ENCODE measurements at places on chromosomes 11 and 22.

DNA sequence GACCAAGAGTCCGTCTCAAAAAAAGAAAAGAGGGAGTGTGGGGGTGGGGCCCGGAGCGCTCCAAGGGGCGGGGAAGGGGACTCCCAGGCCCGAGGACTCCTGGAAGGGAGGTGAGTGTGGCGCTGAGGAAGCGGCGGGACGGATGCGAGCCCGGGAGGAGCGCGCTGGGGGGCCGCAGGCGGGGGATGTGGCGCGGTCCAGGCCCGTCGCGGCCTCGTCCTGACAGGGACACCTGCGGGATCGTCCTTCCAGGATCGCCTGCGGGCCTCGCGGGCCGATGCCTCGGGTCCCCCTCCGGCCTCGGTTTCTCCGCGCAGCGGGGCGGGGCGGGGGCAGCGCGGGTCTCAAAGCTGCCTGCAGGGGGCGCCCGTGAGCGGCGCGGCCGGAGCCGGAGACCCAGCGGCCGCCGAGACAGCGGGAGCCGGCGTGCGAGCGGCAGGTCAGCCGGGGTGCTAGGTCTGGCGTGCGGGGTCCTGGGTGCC, 3.8 kb upstream of the ADORA2A start:
- peak; percentile 50 for DNase-seq

GRCh38 chr22:27989758-27990450, 70.8 kb upstream of the PITPNB start:
- no peak for DNase-seq

- no peak for DNase-seq
Measured at GRCh38 chr11:15258433-15259165, 143.9 kb downstream of the INSC start.

- DNase-seq: no peak
Measured at GRCh38 chr11:27395556-27396258, 32.7 kb upstream of the CCDC34 start.

GRCh38 chr11:71248656-71249055, 3.7 kb downstream of the SHANK2 start:
- DNase-seq: no peak

DNA sequence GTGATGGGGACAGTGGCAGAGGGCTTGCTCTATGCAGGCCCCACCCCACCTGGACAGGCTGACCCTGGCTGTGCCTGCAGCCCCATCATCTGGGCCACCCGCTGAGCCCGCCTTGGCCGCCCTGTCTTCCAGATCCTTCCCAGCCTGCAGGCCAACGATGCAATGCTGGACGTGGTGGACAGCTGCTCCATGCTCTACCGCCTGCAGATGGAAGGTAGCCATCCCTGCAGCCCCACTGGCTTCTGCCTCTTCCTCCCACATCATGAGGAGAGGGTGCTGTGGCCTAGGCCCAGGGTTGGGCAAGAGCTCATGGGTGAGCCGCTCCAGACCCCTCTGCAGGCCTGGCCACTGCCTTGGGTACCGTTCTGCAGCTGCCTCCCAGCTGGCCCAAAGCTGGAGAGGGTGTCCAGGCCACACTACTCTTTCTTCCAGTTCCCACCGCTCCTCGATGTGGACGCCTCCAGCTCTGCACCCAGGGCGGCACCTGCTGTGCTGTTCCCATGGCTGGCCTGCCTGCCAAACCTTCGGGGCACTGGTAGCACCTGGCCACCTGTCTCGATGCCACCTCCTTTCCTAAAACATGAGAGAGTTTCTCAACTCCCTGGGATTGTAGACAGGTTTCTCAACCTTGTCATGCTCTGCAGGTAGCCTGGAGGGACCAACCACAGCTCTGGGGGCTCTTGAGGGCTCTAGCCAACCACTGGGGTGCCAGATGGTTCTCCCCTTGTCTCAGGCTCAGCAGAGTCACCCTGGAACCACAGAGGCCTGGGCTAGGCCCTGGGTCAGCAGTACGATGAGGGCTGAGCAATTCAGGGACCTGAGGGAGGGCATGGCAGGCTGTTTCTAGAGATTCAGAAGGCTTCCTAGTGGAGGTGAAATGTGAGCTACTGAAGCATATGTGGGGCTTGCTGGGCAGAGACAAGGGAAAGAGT, 9.5 kb upstream of the GTSE1 start:
- no peak for DNase-seq

- no peak for DNase-seq
Measured at GRCh38 chr22:44298406-44299091, 14.2 kb downstream of the SHISAL1 start.

- no peak for DNase-seq
Measured at GRCh38 chr11:98895936-98896335, 124.8 kb upstream of the CNTN5 start.

DNA sequence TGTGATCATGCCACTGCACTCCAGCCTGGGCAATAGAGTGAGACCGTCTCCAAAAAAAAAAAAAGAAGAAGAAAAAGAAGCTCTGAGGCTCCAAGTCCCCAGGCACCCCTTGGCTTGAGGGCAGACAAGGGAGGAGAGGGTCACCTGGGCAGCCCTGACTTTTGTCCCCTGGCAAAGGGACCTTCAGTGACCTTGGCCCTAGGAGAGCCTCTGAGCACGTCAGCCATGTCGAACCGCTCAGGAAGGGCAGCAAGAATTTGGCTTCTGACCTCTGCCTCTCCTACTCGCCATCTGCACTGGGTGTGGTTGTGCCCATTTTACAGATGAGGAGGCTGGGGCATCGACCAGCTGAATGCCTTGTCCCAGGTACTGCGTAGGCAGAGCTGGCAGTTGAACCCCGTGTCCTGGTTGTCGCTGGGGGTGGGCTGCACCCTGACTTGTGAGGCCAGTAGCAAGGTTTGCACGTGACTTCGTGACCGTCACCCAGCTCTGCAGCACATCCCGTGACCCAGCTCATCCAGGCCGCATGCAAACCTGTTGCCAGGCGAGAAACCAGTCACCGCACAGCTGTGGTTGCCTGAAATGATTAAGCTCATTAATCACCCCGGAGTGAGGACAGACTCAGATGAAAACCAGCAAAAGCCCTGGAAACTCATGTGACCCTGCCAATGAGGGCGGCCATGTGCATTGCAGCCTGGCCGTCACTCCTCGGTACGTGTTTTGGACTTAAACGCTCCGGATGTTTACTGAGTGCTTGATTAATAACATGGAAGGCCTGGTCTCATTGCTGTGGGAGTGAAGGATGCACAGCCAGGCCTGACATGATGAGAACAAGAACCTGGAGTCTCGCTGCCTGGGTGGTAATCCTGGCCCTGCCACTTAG, 47.7 kb upstream of the PPP6R3 start:
- DNase-seq: no peak

DNA sequence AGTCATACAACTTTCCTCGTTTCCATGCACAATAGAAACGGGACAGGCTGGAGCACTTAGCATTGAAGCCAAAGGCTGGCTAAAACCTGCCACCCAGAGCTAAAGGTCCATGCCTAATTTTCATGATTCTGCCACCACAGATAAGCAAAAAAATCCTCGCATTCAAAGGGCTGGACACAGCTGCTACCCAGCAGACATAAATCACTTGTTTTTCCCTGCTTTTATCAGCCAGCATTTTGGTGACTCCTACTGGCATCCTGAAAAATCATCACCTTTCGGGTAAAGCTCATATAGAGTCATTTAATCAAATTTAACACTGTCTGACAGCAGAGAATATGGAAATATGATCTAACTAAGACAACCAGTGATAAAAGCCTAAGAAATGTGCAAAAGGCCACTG, 37.9 kb downstream of the ALG9 start:
- no peak for DNase-seq

- no peak for DNase-seq
Measured at GRCh38 chr22:37526376-37526775, 7.2 kb upstream of the CARD10 start.

GRCh38 chr11:123304828-123305466, 109.9 kb upstream of the CLMP start:
- DNase-seq: no peak

DNA sequence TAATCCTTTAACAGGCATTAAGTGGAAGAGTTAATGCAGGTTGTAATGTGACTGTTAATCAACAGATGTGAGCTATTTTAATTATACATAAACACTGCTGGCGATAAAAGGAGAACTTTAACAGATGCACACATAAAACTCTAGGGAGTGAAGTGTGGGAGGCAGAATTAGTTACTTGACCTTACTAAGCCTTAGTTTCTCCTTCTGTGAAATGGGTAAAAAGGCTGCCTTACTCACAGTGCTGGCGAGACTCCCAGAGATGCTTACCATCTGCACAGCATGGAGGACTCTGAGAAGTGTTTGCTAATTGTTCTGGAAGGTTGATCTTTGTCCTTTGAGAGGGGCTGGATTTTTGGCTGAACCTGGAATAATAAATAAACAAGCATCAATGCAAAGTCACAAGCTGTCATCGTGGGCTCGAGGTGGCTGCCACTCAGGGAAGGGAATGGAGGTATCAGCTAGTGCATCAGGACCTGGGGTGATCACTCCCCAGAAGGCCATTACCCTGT, 58.6 kb upstream of the MPEG1 start:
- no peak for DNase-seq

Data from HL-60 (cell line).